Colonic mucosa (tissue), 4 donors: ENCODE measurements at places on chromosomes 4 and X. TPM values are rescaled to one million over a fixed set of nuclear protein-coding genes. Genes with fewer than 3 reads are reported as not detected.

DNA sequence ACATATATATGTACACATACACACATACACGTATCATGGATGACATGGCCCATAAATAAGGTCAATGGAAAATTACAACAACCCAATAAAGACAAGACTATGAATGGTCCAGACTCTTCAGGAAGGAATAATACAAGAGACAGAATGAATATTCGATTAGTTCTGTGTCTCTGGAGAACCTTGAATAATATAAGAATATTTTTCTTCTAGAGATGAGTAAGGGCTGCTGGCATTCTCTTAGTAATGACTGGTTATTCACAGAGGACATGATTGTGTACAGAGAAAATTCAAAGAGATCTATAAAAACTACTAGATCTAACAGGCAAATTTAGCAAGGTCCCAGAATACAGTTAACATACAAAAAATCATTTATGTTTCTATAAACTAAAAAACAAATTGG lies 23.3 kb downstream of the SPIN4 start:
- no peaks in the 10 kb centered on the region for H3K36me3 ChIP-seq
- DNase-seq: no peak
- H3K4me3 ChIP-seq: no peak overlapping the region
- H3K27ac ChIP-seq: no peak overlapping the region

DNA sequence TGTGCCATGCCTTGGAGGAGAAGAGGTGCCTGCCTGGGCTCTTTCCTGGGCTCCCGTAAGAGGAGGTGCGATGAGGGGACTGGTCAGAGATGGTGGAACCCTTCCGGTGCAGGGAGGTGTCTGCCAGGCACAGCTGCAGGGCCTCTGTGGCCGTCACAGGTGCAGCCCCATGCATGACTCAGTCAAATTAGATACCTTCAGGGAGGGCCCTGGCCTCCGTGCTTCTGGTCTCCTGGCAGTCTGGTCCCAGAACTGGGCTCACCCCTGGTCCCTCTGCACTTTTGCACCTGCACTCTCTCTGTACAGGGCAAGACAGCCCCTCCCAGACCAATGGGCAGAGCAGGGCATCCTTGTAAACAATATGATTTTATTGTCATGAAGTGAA lies 49.9 kb upstream of the LRPAP1 start:
- no peak overlapping the region for H3K4me3 ChIP-seq
- H3K27ac ChIP-seq: no peak overlapping the region
- no peak for DNase-seq
- H3K27me3 ChIP-seq: no peaks in the 10 kb centered on the region
- H3K4me1 ChIP-seq: no peaks in the 10 kb centered on the region

Gene USP17L19
- total RNA-seq: not detected

- H3K27ac ChIP-seq: no peak overlapping the region
- no peaks in the 10 kb centered on the region for H3K36me3 ChIP-seq
- DNase-seq: no peak
- H3K4me3 ChIP-seq: no peak overlapping the region
- no peaks in the 10 kb centered on the region for H3K4me1 ChIP-seq
These were observed 83.0 kb upstream of the CLDN34 start for GRCh38 chrX:9884031-9884779.

Gene SLC6A14
- 0.82 TPM for total RNA-seq

Gene CLRN2
- total RNA-seq: not detected

GRCh38 chrX:11908371-11908770 lies 150.3 kb downstream of the MSL3 start:
- H3K36me3 ChIP-seq: no peaks in the 10 kb centered on the region
- H3K4me3 ChIP-seq: no peak overlapping the region
- no peaks in the 10 kb centered on the region for H3K27me3 ChIP-seq
- no peak overlapping the region for H3K27ac ChIP-seq
- DNase-seq: no peak
- no peaks in the 10 kb centered on the region for H3K4me1 ChIP-seq

GRCh38 chr4:41122775-41123174 lies 91.6 kb downstream of the APBB2 start:
- H3K4me3 ChIP-seq: no peak overlapping the region
- H3K27me3 ChIP-seq: no peaks in the 10 kb centered on the region
- H3K4me1 ChIP-seq: peaks cover 5% of the 10 kb centered on the region

- no peaks in the 10 kb centered on the region for H3K27me3 ChIP-seq
- no peak overlapping the region for H3K27ac ChIP-seq
- DNase-seq: no peak
- H3K36me3 ChIP-seq: no peaks in the 10 kb centered on the region
These were observed 320.2 kb upstream of the GATB start for GRCh38 chr4:152081024-152081423.

DNA sequence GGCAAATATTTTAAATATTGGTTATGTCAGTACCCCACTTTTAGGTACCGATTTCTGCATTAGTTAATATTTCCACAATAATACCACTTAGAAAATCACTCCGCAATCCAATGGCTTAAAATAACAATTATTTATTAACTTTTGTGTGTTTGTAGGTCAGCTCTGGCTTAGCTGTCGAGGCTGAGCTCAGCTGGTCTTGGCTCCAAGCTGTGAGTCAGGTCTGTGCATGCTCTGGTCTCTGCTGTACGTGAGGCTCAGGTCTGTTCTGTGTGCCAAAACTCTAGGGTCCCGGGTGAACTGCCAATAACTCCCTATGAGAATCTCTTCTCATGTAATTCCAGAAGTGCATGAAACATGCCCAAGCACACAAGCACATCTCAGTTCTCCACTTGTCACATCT lies 245.8 kb upstream of the GK2 start:
- no peak for DNase-seq
- no peak overlapping the region for H3K4me3 ChIP-seq
- peaks cover 3% of the 10 kb centered on the region for H3K4me1 ChIP-seq
- no peaks in the 10 kb centered on the region for H3K36me3 ChIP-seq
- H3K27me3 ChIP-seq: no peaks in the 10 kb centered on the region

- H3K27me3 ChIP-seq: no peaks in the 10 kb centered on the region
- no peak overlapping the region for H3K27ac ChIP-seq
- no peaks in the 10 kb centered on the region for H3K4me1 ChIP-seq
- H3K4me3 ChIP-seq: no peak overlapping the region
These were observed 90.4 kb upstream of the VEGFC start for GRCh38 chr4:176883108-176883550.

DNA sequence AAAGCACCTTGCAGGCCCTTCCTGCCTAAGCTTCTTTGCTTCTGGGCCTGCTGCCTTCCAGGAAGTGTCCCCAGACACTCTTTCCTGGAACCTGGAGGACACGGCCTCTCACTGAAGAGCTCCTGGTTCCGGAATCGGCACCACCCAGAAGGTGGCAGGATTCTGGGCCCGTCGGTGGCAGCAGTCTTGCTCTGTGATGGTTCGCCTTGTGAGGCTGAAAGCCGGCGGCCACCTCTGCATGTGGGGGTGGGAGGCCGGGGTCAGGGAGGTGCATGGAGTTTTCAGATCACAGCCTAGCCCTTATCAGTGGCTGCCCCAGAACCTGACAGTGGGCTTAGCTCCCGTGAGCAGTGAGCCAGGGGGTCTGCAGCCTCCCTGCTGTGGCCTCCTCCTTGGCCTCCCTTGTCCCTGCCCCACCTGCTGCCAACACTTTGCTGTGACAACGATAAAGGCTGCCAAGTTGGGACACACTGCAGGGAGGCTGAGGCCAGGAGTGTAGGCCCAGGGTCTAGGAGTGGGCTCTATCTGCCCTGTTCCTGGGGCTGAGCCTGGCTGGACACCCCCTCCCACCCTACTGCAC lies 30.8 kb upstream of the GPR78 start:
- no peak overlapping the region for H3K27ac ChIP-seq
- no peaks in the 10 kb centered on the region for H3K36me3 ChIP-seq

Gene CXCL11
- total RNA-seq: not detected

DNA sequence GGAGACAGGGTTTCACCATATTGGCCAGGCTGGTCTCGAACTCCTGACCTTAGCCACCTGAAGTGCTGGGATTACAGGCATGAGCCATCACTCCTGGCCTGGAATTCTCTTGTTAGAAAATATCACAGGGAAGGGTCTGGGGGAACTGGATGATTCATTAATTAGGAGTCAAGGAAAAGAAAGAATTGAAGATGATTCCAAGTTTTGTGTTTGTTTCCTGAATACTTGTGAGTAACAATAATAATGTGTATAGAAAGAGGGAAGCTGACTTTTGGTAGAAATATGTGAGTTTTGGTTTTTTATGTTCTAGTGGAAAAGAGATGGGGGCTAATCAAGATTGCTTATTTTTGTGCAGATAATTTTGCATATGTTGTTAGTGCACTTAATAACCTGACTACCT lies 77.3 kb upstream of the CLNK start:
- no peaks in the 10 kb centered on the region for H3K4me1 ChIP-seq
- no peaks in the 10 kb centered on the region for H3K27me3 ChIP-seq
- no peak for DNase-seq
- H3K27ac ChIP-seq: no peak overlapping the region

- H3K4me1 ChIP-seq: no peaks in the 10 kb centered on the region
- H3K27ac ChIP-seq: no peak overlapping the region
These were observed 2757.5 kb downstream of the PCDH7 start for GRCh38 chr4:33477715-33478114.

Gene NAA11
- total RNA-seq: not detected

- H3K27me3 ChIP-seq: no peaks in the 10 kb centered on the region
- no peaks in the 10 kb centered on the region for H3K36me3 ChIP-seq
- no peak for DNase-seq
- no peak overlapping the region for H3K4me3 ChIP-seq
- H3K27ac ChIP-seq: no peak overlapping the region
These were observed 41.4 kb upstream of the MAGEA4 start for GRCh38 chrX:151871244-151871643.

Gene GRXCR1
- total RNA-seq: not detected

- no peak overlapping the region for H3K4me3 ChIP-seq
- H3K27me3 ChIP-seq: no peaks in the 10 kb centered on the region
- DNase-seq: no peak
These were observed 23.9 kb upstream of the CENPU start for GRCh38 chr4:184757810-184758209.

Gene USP51
- 0.49 TPM for total RNA-seq

GRCh38 chr4:86050496-86050895 lies 309.4 kb downstream of the MAPK10 start:
- H3K4me3 ChIP-seq: no peak overlapping the region
- DNase-seq: no peak
- H3K27ac ChIP-seq: no peak overlapping the region
- H3K4me1 ChIP-seq: no peaks in the 10 kb centered on the region

Gene RTL9
- not detected for total RNA-seq

- no peaks in the 10 kb centered on the region for H3K4me1 ChIP-seq
- H3K4me3 ChIP-seq: no peak overlapping the region
- H3K27me3 ChIP-seq: no peaks in the 10 kb centered on the region
- peak; percentile 52 for DNase-seq
These were observed 85.5 kb upstream of the ACSL1 start for GRCh38 chr4:184911310-184911709.

Gene TMEM47
- total RNA-seq: 8.9 TPM

DNA sequence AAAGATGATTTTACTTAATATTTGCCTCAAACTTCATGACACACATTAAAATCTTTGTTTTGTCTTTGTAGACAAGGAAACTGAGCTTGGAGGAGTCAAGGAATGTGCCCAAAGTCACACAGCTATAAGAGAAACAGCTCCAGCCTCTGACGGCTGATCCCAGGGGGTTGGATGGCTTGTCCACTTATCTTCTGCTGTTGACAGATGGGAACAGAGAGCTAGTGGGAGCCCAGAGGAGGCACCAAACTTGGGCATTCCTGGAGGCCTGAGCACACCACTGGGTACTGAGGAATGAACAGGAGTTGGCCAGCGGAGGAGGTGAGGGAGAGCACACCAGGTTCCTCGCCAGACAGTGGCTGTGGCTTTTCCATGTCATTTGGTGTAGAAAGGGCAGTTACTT lies 56.4 kb upstream of the GPR78 start:
- H3K4me1 ChIP-seq: no peaks in the 10 kb centered on the region
- no peaks in the 10 kb centered on the region for H3K27me3 ChIP-seq
- no peak overlapping the region for H3K4me3 ChIP-seq
- H3K36me3 ChIP-seq: no peaks in the 10 kb centered on the region
- no peak overlapping the region for H3K27ac ChIP-seq

- H3K4me3 ChIP-seq: no peak overlapping the region
- H3K36me3 ChIP-seq: no peaks in the 10 kb centered on the region
- H3K27me3 ChIP-seq: no peaks in the 10 kb centered on the region
- no peak overlapping the region for H3K27ac ChIP-seq
- DNase-seq: no peak
These were observed 421.8 kb downstream of the HNRNPD start for GRCh38 chr4:81951891-81952455.

GRCh38 chr4:172996571-172997216 lies 171.9 kb upstream of the GALNT7 start:
- H3K4me1 ChIP-seq: no peaks in the 10 kb centered on the region
- H3K27me3 ChIP-seq: no peaks in the 10 kb centered on the region
- H3K4me3 ChIP-seq: no peak overlapping the region
- no peak for DNase-seq

Gene UCP1
- not detected for total RNA-seq

Gene BTC
- total RNA-seq: 6.1 TPM

Gene ADGRG2
- 0.24 TPM for total RNA-seq

Gene GPR50
- total RNA-seq: not detected
